T-helper 2 cell treated with Interferon-gamma antibody and Interleukin-4, amounts not matched to agents 100 ng/mL and 5 ng/mL, for 36 hours (primary cell): ENCODE measurements at places on chromosomes 2 and 18. TPM values are rescaled to one million over a fixed set of nuclear protein-coding genes. Genes with fewer than 3 reads are reported as not detected.

PNKD gene
- total RNA-seq: 26.3 and 27.7 TPM in 2 replicates

TP53I3 gene
- 2.2 and 2.7 TPM in 2 replicates for total RNA-seq

SPRED2 gene
- total RNA-seq: 6.5 and 7.7 TPM in 2 replicates

TXNDC2 gene
- total RNA-seq: not detected in 2 replicates

DNMT3A gene
- total RNA-seq: 62.6 and 63.0 TPM in 2 replicates

SH3BP4 gene
- not detected in 2 replicates for total RNA-seq
